SK-N-DZ (cell line): ENCODE measurements at places on chromosomes 3 and 15.

DNA sequence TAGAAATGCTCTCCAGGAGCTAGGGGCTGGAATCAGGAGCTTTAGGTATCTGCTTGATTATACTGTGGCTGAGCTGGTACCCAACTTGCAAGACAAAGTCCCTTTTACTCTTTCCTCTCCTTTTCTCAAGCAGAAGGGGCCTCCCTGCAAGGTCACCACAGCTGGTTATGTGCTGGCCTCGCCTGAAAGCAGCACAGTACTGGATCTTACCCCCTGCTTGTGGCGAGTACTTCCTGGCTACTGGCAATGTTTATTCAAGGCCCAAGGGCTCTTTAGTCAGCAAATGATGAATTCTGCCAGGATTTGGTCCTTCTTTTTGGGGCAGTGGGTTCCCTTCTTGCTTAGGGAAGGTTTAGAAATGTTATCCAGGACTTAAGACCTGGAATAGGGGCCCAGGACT, 234.6 kb downstream of the RAP2B start:
- DNase-seq, result no peak

DNA sequence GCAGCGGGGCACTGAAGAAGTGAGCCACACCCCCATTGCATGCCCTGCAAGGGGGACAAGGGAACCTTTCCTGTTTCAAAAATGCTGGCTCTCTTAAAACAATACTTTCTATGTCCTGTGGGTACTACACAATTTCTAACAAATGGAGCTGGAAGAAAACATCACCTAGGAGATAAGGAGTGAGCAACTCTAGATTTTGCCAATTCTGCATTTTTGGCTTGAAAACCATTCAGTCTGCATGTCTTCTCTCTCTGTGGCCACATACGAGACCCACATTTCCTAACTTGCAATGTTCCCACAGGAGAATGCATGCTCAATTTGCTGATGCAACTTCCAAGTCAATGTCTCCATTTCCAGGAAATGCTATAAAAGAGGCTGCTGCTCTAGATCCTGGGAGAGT, 662.0 kb downstream of the SQOR start:
- no peak for DNase-seq

- no peak for DNase-seq
Observed at GRCh38 chr3:197353867-197354567, 55.6 kb upstream of the DLG1 start.

DNA sequence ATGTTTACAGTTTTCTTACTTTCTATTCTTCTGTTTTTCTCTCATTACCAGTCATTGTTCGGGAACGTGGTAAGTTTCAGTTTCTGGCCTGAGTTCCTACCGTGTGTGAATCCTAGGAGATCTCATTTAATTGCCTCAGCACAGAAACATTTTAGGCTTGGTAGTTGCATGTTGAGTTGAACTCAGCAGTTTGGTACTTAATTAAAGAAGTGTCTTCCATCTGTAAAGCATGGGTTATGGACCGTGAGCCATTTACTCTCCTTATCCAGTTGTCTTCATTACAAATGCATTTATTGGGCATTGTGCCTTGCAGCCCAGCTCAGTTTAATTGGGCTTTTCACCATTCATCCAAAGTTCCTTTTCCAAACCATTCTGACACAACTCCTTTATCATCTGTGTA, 142.1 kb upstream of the CHRM5 start:
- DNase-seq, result no peak

DNA sequence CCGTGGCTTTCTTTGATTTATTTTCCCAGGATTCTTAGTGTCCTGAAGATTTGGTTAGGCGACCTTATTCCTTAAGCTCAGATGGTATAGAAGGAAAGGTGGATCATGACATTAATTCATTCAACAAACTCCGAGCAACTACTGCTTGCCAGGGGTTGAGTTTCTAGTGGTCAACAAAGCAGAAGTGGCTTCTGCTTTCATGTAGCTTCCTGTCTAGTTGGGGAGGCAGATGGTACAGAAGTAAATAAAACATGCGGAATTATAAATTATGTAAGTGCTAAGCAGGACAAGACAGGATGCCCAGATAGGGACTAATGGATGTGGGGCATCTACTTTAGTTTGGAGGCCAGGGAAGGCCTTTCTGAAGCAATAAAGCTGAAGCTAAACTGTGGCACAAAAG, 15.6 kb downstream of the EEFSEC start:
- no peak for DNase-seq

- DNase-seq, result peak; percentile 47
Observed at GRCh38 chr3:73697020-73697419, 72.3 kb upstream of the PDZRN3 start.

GRCh38 chr15:67605871-67606270, 63.4 kb downstream of the MAP2K5 start:
- DNase-seq, result no peak

- DNase-seq, result no peak
Observed at GRCh38 chr3:45566196-45566595, 28.4 kb upstream of the LIMD1 start.

DNA sequence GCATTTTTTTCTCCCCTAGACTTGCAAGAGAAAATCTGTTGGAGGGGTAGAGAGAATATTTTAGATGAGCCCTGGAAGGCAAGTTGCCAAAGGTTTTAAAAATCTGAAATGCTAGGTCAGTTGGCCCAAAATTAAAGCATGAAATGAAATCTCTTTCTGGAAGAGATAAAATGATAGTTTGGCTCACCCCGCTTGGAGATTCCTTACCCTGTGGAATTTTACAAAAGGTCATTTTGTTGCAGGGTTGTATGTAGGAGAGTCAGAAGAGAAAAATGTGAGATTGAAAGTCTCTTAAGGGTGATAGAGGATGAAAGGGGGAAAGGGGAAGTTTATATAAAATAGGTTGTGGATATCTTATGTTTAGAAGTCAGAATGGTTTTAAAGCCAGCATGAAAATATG, 277.8 kb downstream of the CD47 start:
- no peak for DNase-seq

DNA sequence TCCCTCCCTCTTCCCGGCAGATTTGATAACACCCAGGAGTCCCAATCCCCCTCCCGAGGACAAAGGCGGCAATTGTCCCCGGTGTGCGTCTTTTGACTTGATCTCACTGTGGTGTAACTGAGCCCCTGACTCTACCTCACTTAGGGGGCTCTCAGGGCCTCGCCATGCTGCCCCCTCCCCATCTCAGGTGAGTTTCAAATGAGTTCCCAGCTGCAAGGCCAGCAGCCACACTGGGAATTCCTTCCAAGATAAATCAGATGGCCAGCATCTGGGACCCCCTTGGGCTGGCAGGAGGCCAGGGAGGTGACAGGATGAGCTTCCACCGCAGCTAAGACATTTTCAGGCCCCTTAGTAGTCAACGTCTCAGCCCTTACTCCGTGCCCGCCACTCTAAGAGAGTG, 35.0 kb downstream of the WNT7A start:
- no peak for DNase-seq

- DNase-seq, result no peak
Observed at GRCh38 chr3:72722930-72723726, 125.1 kb downstream of the SHQ1 start.

DNA sequence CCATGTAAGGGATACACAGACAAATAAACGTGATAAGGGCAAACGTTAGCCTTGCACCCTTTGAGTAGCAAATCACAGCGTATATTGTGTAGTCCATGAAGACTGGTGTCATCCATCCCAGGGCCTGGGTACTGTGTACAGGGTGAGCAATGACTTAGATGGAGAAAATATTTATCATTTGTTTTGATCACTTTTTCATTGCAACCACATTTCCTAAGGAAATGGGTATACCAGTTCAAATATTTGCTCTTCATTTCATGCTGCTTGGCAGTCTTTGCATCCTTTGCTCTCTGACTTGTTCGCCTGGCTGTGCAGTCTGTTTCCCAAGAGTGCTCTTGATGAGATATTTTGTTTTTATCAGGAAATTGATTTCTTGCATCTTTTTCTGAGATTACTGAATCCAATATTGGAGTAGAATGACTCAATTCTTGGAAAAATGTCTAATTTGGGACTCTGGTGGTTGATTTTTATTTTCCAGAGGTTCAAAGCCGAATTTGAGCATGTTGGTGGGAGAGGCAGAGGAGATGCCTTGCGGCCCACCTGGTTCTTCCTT, 424.6 kb upstream of the SEMA6D start:
- no peak for DNase-seq

DNA sequence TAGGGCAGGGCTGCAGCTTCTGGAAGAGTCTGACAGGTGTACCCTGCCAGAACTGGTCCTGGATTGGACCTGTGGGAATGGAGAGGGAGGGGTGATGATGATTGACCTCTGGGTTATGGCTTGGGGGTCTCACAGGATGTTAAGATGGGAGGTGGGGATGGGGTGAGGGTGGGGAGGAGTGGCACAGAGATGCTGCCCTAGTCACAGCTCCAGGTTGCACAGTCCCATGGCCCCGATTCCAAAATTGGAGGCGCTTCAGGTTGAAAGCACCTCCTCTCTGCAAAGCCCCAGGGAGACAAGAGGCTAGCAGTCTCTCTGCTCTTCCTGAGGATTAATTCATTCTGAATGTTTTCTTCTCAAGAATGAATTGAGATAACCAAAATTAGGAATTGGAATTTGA, 101.4 kb downstream of the FAM43A start:
- no peak for DNase-seq

- no peak for DNase-seq
Observed at GRCh38 chr3:4429648-4430350, 37.3 kb downstream of the SUMF1 start.

- no peak for DNase-seq
Observed at GRCh38 chr3:149894205-149894604, 76.5 kb downstream of the PFN2 start.

- DNase-seq, result peak; percentile 54
Observed at GRCh38 chr15:57554063-57554811, 37.5 kb upstream of the MYZAP start.
